Epithelial cell of proximal tubule (primary cell): ENCODE measurements at places on chromosomes 7 and 10. TPM values are rescaled to one million over a fixed set of nuclear protein-coding genes. Genes with fewer than 3 reads are reported as not detected.

GRCh38 chr10:98444314-98445006 lies 2.3 kb downstream of the HPS1 start:
- DNase-seq: peak; percentile 31

DNA sequence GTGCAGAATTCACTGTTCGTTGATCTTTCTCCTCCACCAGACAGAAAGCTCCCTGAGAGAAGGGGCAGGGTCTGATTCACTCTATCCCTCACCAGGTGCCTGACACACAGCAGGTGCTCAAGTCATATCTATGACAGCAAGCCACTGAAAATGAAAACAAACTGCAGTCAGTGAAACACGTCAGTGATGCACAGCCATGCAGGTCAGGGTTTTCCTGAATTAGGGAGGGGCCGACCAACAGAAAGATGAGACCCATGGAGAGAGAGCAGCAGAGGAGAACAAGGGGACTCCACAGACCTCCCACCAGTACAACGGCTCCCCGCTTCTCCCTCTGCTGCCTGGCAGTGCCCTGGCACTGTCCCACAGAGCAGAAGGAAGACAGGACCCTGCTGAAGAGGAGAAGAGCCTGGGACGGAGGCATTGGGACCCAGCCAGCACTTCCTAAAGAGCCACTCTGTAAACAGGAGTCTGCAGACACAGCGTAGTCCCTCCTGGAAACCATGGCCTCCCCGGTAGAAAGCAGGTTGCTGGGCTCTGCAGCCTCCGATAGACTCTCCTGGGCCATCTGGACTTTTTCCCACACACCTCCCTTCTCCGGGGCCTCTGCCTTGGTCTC lies 50.3 kb downstream of the FAM53B start:
- DNase-seq: no peak

DNA sequence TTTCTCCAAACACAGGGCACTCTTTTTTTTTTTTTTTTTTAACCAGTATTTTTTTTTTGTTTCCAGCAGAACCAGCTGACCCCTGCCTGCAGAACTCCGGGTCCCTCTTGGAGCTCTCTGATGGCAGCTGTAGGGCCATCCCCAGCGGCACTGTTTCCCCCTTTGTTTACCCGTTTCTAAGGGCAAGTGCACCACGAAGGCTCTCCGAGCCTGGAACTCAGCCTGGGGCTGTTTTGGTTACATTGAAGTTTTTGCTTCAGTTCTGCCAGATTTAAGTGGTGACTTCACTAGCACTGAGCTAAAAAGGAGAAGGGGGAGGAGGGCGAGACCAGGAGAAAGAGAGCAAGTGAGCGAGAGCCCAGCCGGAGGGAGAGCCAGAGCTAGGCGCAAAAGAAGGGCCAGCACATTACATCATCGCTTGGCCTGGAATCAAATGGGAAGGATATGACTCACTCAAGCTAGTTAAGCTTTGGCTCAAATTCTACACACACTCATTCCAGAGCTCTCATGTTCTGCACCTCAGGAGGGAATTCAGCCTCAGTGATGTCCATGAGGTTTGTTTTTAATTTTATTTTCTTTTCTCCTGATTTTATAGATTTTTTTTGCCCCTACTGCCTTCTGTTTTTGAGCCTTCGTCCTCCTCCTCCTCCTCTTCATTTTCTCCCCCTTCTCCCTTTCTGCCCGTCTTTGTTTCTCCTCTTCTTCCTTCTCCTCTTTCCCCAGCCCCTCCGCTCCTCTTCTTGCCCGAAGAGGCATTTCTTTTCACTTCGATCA lies 272.3 kb downstream of the TRIL start:
- DNase-seq: peak; percentile 96

GRCh38 chr7:106552645-106553445 lies 108.1 kb downstream of the CCDC71L start:
- no peak for DNase-seq

GRCh38 chr7:137757146-137757925 lies 89.4 kb downstream of the DGKI start:
- DNase-seq: no peak

DNA sequence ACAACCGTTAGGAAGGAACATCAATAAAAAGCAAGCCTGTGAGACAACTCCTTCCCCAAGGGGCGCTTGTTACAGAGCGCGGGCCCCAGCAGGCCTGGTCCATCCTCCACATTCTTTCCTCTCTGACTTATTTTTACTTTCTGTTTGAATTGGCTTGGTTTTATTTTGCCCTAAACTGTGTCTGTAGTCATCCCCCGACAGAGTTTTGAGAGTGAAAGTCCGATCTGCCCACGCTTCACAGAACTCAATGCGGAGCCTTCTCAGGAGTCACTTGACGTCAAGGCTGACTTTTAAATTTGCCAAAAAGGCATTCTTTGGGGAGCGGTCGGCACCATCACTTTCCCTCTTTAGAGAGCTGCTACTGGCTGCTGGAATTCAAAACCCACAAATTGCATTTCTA lies 150.1 kb upstream of the KLF6 start:
- DNase-seq: peak; percentile 16

- DNase-seq: no peak
Measured at GRCh38 chr7:151659219-151659618, 139.5 kb upstream of the RHEB start.

GRCh38 chr10:62742536-62743061 lies 61.9 kb upstream of the ADO start:
- DNase-seq: no peak

DNA sequence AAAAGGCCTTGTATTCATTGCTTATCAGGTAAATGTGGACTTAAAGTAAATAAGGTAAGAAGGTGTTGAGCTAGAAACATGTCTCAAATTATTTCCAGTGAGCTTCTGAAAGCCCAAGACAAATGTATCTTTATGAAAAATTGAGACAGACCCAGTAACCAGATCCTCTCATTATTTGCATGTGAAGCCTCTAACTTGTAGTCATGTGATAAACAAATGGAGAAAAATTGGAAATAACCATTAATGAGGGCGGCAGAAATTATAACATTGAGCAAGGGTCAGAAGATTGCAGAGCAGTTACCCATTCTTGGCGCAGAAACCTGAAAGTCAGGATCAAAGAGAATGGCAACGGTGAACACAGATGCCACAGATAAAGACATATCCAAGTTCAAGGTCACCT lies at the start of gene TAS2R40:
Gene TAS2R40, plus strand, starts transcription at position 301 of the 400 bp plus-strand sequence. Its CDS starts 42 bp downstream, at position 343.
- no peak for DNase-seq

DNA sequence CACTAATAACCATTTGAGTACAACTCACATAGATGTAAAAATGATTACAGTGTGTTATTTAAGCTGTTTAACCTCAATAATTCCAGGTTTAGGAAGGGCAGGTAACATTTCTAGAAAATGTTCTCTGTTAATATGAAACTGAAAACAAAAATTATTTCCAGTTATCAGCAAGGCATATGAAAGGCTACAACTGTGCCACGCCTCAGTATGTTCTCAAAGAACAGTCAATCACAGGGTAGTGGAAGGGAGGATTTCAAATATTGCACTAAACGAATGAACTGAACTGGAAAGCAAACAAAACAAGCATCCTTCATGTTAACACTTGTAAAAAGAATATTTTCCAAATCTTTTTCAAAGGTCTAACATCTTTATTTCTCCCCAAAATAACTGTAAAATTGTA lies 31.3 kb downstream of the ARHGAP19 start:
- DNase-seq: no peak

DNA sequence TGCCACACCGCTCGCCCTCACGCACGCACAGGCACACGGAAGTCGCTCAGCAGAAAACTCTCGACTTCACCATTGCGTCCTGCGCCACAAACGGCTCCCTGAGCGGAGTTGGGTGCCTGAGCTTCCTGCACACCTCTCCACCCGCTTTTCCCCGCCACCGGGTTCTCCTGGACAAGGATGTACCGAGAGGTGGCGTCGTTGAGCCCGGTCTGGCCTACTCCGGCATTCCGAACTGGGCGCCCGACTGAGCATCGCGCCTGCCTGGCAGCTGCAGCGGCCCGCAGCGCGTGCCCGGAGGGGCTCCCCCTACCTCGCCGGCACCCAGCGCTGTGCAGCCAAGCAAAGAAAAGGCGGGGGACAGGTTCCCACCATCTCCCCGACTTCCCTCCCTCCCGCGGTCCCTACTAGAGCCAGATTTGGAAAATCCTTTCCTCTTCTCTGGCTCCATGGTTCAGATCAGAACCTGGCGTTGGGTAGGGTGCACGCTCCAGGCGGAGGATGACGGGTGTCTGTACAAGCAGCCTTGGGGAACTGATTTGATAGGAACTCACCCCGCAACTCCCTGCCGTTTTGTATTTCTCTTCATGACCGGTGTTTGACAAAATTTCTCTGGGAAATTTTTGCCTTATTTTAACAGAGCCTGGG lies 1.7 kb downstream of the SORCS3 start:
- no peak for DNase-seq

- DNase-seq: no peak
Measured at GRCh38 chr10:938941-939678, 7.6 kb upstream of the LARP4B start.

- no peak for DNase-seq
Measured at GRCh38 chr7:85471307-85471706, 284.5 kb upstream of the SEMA3D start.

DNA sequence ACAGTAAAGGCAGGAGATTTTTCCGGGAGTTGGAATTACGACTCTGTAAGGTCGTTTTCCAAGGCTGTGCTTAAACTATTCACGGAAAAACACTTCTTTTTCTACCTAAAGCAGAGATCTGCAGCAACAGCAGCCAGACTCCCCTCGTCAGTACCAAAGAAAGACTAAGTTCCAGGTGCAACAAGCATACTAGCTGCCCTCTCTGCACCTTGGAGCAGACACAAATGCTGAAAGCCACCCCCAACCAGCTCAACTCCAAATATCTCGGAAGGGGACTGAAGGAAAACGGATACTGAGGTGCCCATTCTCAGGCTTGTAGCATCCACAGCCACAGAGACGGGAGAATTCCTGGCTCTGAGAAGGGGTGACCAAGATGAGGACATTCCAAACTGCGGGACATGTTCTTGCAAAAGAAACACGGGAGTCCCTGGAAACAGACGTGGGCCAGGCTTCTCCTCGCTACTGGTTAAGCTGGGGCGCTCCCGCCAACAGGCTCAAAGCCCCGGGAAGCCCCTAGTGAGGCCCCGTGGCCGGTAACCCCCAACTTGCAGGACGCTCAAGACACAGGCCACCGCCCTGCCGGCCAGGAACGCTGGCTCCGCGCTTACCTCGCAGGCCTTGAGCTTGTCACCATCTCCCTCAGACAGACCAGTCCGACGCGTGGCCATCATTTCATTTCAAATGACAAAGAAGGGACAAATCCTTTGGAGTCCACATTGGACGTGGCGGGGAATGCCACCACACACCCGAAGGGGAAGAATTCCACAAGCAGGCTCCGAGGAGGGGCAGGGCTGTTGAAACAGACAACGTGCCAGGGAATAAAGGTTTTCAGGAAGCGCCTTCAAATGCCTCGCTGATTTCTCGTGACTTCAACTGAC lies 2.2 kb downstream of the ARHGAP21 start:
- DNase-seq: no peak

DNA sequence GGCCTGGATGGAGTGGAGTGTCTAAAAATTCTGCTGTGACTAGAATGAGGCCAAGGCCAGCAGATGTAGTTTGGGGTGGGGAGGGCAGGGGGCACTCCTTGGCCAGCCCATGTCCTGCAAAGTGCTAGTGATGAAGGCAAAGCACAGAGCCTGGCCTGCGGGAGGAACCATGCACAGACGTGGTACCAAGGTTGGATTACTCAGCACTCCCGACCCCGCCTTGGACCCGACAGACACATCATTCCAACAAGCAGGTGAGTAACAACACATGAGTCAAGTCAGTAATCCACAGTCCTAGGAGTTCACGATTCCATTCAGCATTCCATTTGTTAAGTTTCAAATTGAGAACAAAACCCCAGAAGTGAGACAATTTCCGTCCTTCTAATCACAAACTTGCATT lies 317.3 kb downstream of the TCERG1L start:
- no peak for DNase-seq

- no peak for DNase-seq
Measured at GRCh38 chr7:48786951-48787350, 137.4 kb upstream of the CDC14C start.

DNA sequence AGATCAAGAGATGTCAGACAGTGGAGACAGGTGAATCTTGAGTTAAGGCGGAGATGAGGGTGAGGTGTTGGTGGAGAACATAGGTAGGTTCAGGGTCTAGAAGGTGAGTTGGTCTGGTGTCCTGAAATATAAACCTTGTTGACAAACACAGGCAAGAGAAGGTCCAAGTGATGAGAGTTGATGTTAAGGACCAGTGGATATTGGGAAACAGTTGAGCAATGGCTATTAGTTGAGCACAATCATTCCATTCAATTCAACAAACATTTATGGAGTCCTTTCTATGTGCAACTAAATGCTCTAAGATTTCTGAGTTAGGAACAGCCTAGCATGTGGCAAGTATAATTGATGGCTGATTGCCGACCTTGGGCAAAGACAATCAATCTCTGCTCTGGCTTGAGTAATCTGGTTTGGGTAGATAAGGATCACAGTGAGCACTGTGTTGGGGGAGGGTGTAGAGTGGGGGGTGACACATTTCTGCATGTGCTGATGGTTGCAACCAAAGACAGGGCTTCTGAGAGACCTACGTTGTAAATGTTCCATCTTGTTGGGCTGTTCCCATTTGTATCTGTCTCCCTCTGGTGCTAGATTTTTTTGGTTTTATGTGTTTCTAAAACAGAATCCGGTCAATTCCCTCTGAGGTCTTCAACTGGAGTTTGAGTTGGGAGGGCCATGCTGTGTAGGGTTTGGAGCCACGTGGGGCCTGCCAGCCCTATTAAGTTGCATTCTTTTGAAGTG lies 201.1 kb downstream of the BAMBI start:
- DNase-seq: no peak

DNA sequence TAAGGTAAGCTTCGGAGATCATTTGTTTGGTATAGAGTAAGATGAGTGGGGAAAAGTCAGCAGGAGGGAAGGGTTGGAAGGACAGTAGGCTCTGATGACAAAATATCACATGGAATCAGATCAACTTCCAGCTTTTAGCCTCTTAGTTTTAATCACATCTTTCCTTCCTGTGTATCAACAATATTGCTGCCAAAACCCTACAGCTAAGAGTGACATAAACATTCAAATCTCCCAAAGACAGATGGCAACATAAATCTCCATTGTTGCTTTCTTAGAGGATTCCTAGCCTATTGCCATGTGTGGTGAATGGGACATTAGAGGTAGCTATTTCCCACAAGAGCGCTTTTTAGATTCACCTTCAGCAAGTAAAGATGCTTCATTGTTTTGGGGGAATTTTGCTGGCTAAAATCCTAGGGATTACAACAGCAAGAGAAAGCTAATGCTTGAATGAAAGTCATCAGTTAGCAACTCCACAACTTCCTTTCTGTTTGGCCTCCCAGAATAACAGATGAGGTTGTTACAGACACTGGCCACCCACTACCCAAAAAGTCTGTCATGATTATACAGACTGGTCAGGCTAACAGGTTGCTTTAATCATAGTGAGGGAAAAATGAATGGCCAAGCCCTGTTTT lies 35.2 kb upstream of the FZD1 start:
- DNase-seq: no peak

The RELN gene
- total RNA-seq: 1.2 and 3.8 TPM in 2 replicates

The SPDYE6 gene
- not detected in 2 replicates for total RNA-seq

The FOXI2 gene
- not detected in 2 replicates for total RNA-seq

The PLCE1 gene
- total RNA-seq: 1.2 and 2.2 TPM in 2 replicates

The CACNB2 gene
- total RNA-seq: not detected in 2 replicates

The ANKIB1 gene
- 20.9 and 27.3 TPM in 2 replicates for total RNA-seq

The TRIL gene
- 0.06 and 0.80 TPM in 2 replicates for total RNA-seq

The EN2 gene
- total RNA-seq: not detected in 2 replicates

The OR2A1 gene
- total RNA-seq: 0.17 TPM in 1 of 2 replicates, not detected in the other

The CAPZA2 gene
- 89.7 and 111 TPM in 2 replicates for total RNA-seq

The SLC13A1 gene
- total RNA-seq: not detected in 2 replicates
